ENCODE measurements at places on chromosomes 6 and 20.

DNA sequence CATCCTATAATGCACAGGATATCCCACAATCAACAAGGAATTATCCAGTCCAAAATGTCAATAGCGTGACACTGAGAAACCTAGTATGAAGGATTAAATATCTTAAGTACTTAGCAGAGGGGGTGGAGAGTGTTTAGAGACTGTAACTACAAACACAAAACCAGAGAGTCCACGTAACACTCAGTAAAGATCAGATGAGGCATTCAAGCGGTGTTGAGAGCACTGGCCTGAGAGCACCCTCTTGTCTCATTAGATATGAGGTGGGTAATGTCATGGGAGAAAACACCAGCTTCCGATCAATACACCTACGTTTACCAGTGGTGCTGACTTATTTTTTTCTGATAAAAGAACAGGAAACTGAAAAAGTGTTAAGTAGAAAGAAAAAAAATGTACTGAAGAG is 2.3 kb downstream of the FAM184A start:
- DNase-seq, result no peak

GRCh38 chr6:168404560-168404959 is 36.4 kb upstream of the SMOC2 start:
- DNase-seq, result no peak

DNA sequence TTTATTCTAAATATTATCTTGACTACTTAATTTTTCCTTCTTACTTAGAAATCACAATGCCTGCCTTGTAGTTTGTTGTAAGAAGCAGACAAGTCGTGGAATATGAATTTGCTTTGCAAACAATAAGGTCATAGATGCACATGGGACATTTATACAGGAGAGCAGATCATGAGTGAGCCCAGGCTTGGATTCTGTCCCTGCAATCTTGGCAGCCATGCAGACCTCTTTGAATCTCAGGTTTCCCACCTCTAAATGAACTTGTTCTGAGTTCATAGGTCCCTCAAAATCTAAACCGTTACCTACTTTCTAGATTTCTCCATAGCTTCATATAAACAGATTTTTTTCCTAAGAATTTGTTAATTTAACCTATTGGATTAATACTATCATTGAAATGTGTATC is 19.5 kb downstream of the KIAA0408 start:
- no peak for DNase-seq

- DNase-seq, result no peak
Observed at GRCh38 chr6:1575210-1576041, 34.3 kb upstream of the FOXC1 start.

- no peak for DNase-seq
Observed at GRCh38 chr6:88074791-88075190, 27.1 kb downstream of the SPACA1 start.

GRCh38 chr6:148516217-148516616 is 173.6 kb downstream of the SASH1 start:
- no peak for DNase-seq

DNA sequence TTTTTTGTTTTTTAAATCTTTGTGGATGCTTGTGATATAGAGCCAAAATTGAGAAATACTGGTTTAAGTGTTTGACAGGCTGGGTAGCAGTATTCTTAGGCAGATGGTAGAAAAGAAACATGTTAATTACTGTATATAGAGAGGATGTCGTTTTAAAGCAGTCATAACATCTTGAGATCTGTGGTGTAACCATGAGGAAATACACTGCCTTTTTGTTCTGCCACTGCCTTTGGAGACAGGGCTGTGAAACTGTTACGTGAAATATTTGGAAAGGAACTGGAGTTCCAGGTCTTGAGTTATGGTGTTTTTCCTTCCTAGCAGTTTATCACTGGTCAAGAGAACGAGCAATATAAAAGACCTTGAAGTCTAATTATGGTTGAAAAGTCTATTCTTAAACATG is 19.5 kb downstream of the STXBP5 start:
- DNase-seq, result no peak

DNA sequence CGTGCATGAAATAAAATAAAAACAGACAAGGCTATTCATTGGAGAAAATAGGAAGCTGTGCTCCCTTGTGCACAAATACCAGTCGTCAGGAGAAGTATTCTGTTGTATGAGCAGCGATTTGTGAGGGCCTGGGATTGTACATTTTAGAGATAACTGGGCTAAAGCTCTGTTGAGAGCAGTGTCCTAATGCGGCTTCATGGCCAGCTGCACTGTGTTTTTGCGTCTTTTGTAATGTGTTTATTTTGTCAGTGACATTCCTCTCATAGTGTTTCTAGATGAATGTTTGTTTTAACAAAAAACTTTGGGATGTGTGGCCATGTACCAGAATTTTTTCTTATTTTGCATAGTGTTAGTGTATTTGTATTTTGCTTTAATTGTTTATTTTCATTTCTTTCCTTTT is 14.8 kb downstream of the ERMARD start:
- no peak for DNase-seq

DNA sequence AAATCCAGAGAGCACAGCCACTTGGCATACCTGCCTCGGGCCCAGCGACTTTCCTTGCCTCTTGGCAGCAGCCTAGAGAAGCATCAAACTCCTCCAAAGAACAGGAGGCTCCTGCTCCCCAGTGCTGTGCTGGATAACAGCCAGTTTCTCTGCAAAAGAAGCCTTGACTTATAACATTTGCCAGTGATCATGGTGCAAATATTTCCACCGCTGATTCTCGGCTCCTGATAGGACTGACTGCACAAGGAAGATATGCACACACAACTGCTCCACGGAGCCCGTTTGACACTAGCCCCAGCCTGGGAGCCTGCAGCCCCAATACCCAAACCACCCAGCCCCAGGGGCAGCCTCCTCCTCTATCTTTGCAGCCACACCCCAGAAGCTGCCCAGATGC is 17.5 kb downstream of the ACSS1 start:
- DNase-seq, result no peak

- DNase-seq, result no peak
Observed at GRCh38 chr6:118867181-118867580, 26.8 kb upstream of the ASF1A start.

DNA sequence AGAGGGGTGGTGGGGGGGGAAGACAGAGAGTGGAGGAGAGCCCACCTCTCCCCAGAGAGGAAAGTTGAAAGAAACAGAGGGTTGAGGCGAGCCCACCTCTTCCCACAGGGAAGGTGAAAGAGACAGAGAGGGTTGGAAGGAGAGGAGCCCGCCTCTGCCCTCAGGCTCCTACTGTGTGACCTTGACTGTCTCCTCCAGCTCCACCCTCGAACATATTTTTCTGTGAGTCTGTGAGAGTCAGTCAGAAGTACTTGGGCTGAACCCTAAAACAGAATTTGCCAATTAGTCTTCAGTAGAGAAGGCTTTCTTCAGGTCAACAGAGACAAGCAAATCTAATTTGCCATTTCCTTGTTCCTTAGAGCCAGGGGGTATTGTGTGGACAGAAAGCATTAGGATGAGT is 153.7 kb upstream of the SNX9 start:
- no peak for DNase-seq

- DNase-seq, result peak; percentile 23
Observed at GRCh38 chr20:41142919-41143318, 5.6 kb downstream of the PLCG1 start.

DNA sequence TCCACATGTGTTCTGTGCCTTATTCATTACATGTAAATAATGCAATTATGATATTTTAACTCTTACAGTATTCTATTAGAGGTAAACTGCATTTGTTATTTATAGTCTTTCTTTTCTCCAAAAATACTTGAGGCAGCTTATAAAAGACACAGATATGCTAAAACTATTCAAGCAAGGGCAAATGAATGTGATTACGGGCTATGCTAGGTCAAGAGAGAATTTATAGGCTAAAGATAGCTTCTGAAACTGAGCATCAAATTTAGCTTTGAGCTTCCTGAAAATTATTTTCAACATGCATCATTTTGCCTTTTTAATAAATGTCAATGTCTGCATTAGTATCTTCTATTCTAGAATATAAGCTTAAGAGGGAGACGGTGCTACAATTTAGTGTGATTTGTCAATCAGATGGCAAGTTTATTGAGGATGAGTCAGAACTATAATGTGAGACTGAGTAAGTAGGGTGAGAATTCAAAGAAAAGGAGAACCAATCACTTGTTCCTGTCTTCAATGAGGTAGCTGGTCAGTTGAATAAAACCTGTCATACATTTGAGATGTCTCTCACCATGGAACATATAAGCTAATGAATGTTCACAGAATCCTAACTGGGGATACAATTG is 669.4 kb upstream of the CITED2 start:
- no peak for DNase-seq

- DNase-seq, result no peak
Observed at GRCh38 chr6:42075159-42075838, 25.0 kb downstream of the TAF8 start.

DNA sequence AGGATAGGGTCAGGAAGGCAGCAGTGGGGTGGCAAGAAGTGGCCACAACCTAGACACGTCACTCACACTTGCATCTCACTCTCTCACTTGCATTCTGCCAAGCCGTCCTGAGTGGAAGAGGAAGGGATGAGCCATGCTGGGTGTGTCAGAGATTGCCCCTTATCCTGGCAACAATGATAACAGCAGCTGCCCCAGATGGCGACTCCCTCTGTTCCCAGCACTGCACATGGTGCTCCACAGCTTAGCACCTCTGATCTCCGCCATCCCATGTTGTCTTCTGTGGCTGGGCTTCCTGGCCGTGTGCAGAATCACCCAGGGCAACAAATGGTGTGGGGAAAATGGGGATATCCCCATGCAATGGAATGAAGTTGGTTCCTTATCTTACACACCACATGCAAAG is 11.1 kb downstream of the KCNB1 start:
- no peak for DNase-seq

- no peak for DNase-seq
Observed at GRCh38 chr6:89289710-89290109, 25.4 kb downstream of the GABRR2 start.
